AG04449 (cell line): ENCODE measurements at places on chromosomes 13 and 19.

DNA sequence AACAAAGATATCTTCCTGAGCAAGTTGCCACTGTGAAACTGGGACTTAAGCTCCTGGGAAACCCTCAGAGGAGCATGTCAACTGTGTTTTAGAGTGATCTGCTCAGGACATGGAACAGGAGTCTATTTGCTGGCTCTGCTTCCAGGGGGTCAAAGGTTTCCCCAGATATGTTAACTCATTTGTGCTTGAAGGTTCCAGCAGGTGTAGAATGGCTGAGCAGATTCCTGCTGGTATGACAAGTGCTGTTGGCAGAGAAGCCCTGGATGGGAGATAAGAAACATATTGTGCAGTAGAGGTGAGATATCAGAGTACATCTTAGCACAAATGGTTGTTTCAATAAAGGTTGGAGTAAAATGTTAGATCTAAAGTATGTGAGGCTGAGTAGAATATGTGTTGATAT, 282.7 kb upstream of the DACH1 start:
- DNase-seq = no peak

- DNase-seq = peak; percentile 47
These were observed 2.0 kb downstream of the SPRY2 start for GRCh38 chr13:80338781-80339562.

DNA sequence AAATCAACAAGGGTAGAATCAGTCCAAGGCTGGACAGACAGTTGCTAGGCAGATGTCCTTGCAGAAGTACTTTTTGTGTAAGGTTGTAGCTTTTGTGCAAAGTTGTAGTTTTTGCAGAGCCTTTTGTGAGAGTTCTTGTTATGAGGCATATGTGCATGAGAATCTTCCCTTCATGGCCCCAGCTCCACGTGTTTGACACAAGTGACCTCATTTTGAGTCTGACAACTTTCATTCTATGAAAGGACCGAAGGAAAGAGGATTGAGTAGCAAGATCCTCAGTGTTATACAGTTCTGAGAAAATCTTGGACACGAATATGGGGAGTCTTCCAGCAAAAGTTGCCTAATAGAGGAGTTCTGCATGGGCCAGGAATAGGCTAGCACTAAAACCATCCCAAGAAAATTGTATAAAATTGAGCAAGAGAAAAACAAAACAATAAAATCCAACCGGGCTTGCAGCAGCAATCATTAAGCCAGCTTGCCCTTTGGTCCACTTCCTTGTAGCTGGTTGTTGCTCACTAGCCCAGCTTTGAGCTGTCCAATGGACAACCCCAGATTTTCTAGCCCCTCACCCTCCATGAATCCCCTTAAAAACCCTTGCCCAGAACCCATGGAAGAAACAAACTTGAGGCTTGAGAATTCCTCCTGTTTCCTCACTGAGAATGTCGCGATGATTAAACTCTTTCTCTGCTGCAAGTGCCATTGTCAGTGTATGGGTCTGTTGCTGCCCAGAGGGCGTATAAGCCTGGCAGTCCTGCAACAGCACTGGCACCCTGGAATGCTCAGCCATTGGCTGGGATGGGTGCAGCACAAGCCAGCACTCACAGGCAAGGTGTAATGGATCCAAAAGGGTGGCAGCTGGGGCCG, 6.5 kb downstream of the EPSTI1 start:
- no peak for DNase-seq

DNA sequence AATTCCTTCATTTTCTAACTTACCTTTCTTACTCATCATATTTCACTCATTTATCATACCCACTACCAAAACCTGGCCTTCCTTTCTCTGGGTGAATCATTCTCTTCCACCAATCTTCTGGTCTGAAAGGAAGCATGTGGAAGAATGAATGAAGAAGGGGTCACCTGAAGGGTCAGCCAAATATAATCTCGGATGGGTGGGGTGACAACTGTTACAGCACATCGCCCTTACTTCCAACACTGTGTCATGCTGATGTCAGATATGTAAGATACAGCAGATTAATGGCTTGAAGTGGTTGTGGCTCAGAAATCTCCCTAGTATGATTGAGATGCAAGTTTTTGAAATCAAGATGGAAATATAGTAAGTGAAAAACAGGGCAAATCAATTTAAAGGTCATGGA, 401.7 kb upstream of the HTR2A start:
- DNase-seq = no peak

- no peak for DNase-seq
These were observed 50.9 kb downstream of the EPS15L1 start for GRCh38 chr19:16420781-16421386.
